NCI-H446 treated with DMSO at 0.1 percent for 48 hours (cell line): ENCODE measurements at places on chromosomes 3 and 15.
A peak's percentile ranks its signal among the peaks of the same experiment; 100 is the strongest.

DNA sequence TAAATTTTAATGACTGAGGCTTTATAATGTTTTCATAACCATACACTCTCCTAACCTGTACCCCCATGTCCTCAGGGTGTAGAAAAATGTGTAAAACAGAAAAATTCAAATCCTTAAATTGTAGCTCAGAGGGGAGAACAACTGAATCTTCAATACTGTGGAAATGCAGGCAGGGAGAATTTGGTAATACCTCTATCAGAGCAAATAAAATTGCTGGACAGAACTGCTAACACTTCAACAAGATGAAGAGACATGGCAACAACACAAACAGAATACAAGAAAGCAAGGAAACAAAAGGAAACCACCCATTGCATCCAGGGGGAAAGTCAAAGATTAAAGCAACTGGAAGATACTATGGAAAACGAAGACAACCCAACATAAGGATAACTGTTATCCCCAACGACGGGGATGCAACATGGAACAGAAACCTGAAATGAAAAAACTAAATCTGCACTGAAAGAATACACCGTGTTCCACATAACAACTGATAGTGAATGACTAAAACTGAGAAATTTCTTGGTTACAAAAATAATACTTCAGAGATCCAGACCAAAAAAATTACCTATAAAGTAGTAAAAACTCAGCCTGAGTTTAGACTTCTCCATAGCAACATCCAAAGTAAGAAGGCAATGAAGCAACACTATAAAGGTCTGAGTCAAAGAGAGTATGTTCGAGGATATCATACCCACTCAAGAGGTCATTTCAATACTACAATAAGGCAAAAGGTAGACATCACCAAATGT lies 48.5 kb downstream of the HACD2 start:
- DNase-seq: no peak

- DNase-seq: no peak
These were observed 504.9 kb upstream of the DPH6 start for GRCh38 chr15:36050899-36051298.

DNA sequence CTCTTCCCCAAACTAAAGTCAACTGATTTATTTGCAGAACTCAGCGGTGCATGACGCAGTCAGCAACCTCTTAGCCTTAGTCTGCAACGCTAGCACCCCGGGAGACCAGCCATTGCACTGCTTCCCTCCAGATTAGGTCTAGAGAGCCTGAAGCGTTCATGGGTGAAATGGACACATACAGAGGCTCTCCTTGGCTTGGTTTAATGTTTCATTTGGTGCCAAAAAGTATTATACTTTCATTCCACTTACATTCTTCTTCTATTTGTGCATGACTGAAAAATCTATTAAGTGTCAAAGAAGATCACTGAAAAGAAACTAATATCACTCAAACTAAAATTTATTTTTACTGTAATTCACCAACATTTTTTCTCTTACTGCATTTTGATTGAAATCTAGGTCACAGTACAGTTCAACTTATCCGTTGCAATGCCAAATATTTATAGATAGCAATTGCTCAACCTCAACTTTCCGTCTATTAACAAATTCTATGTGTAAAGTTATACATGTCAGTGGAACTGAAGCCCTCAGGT lies 116.2 kb downstream of the ROBO1 start:
- DNase-seq: no peak

GRCh38 chr3:74273091-74273490 lies 341.4 kb downstream of the CNTN3 start:
- DNase-seq: no peak

DNA sequence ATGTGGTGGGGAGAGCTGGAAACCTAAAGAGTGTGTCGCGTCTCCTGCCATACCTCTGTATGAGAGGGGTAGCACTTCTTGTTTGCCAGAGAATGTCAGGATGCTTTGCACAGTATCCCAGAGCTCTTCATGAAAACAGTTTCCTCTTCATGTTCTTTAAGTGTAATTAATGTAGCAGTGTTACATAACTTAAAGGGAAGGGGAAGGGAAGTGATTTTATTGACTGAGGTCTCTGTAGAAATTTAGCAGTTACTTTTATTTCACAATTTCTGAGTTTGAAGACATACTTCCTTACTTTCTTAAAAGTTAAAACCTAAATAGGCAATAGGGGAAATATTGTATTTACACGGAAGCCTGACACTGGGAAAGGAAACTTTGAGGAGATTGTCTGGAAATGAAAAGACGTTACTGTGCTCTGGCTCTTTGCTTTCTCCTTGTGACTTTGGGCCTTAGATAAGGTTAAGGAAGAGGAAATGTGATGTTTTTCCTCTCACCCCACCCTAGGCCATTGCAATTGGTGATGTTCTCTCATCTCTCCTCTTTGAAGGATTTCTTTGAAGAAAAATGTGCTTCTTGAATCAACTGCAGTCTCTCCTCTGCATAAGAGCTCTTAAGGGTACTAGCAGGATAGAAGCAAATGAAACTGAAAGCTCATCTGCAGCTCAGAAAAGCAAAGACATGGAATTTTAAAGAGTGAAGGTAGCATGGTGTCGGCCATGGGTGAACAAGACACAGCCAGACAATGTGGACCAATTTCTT lies 6.0 kb downstream of the NXPE3 start:
- DNase-seq: no peak

DNA sequence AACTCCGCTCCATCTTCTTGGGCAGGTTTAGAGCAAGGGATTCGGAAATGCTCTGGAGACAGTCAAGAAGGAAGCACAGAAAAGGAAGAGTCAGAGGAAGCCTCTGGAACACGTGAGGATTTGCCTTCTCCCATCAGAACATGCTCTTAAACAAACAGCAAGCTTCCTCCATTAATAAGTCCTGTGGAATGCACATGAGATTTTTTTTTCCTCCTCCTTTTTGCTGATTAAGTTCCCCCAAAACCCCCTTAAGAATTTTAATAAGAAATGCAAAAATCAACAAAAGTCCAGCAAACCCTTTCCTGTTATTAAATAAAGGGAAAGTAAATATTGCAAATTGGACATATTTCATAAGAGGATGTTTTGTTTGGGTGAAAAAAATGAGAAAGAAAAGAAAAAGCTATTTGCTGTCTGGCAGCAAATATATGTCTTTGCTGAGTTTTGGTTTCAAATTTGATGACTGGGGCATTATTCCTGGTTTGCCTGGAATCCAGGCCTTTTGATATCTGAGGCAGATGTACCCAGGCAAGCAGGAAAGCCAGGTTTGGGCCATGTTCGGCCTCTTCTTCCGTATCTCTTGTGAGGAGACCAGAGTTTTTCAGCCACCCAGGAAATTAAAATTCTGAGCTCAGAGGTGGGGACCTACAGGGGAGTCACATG lies 7.9 kb upstream of the TSEN2 start:
- no peak for DNase-seq

DNA sequence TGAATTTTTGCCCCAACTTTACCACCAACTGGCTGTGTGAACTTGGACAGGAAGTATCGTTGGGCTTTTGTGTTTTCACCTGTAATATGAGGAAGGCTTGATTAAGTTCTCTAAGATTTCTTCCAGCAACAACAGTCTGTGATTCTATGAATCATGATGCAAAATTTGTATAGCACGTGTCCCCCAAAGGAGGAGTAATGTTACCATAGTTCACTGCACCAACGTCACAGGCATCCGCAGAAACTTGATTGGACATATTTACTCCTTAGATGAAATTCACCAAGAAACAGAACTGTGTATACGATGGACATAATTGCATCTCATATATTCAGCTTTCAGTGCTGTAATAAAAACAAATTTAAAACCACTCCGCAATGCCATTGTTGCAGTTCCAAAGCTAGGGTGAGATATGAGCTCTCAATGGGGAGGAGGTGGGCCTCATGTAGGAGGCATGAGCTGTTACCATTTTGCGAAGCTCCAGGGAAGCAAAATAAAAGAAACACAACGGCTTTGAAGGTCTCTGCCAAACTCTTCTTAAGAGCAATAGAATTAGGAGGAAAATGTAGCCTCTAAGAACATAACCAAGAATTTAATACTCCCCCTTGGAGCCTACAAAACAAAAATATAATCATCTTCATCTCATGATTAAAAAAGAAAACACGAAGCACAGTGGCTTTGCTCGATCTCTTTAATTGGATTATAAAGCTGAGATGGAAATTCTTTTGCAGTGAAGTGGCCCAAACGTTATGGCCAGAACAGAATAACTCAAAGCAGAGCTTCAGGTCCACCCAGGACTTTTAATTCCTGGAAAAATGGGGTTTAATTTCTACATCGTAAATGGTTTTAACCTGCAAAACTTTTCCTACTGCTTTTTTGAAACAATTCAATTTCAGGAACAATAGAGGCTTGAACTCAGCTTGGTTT lies 80.7 kb downstream of the CHST2 start:
- DNase-seq: no peak

GRCh38 chr15:48875241-48875960 lies 2.5 kb upstream of the EID1 start:
- no peak for DNase-seq

DNA sequence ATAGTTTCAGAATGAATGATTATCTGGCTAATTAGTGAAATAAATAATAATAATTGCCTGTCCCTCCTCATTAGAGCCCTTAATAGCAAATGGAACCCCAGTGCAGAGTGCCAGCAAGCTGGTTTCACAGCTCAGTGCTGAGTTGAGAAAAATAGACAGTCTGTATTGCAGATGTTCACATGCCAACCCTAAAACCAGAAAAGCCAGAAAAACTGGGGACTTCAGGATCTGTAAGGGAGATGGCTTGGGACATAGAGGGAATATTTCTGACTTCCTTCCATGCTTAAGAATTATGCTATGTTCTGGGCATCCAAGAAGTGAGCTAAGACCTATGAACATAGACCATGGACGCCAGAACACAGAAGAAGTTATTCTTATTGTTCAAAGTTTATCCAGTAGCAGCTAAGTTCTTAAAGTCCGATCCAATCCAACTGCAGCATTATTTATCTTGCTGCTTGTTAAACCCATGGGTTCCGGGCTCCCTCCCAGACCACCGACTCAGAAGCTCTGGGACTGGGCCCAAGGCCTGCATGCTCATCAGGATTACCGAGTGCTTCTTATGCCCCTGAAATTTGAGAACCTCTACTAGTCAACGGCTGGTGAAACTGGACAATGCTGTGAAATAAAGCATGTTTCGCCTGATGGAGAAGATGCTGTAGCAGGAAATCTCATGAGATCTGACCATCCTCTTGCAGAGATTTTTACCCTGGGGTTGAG lies 158.3 kb downstream of the FOXB1 start:
- DNase-seq: no peak

DNA sequence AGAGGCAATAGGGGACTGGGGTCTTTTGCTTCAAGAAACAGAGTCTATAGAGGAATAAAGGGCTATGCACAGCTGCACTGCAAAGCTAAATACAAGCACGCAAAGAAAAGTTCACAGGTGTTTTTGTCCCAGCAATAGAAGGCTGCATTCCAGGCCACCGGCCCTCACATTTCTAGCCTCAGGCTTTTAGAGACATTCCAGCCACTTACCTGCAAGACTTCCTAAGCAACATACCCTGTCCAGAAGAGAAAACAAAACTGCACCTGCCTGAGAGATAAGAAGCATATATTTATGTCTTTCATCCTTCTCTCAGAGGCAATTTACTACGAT lies 220.5 kb downstream of the OPA1 start:
- no peak for DNase-seq

- no peak for DNase-seq
These were observed 36.5 kb downstream of the RPLP1 start for GRCh38 chr15:69489073-69489571.

- no peak for DNase-seq
These were observed 73.0 kb downstream of the OXNAD1 start for GRCh38 chr3:16337856-16338540.

DNA sequence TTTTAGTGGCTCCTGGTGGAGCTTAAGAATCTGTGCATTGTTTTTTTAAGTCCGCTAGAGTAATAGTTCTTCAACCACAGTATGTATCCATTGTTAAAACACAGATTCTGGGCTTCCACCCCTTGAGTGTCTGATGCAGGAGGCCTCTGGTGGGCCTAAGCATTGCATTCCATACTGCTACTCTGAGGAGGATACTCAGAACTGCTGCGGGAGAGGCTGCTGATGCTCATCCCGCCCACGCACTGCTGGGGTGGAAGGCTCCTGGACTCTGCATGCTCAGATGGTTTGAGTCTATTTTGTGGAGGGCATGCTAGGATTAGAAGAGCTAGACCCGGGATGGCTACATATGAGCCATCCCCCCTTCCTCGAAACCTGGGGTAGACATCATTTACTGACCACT lies 74.4 kb downstream of the THSD4 start:
- DNase-seq: no peak

GRCh38 chr3:52779837-52780585 lies 2.6 kb downstream of the ITIH1 start:
- DNase-seq: no peak

DNA sequence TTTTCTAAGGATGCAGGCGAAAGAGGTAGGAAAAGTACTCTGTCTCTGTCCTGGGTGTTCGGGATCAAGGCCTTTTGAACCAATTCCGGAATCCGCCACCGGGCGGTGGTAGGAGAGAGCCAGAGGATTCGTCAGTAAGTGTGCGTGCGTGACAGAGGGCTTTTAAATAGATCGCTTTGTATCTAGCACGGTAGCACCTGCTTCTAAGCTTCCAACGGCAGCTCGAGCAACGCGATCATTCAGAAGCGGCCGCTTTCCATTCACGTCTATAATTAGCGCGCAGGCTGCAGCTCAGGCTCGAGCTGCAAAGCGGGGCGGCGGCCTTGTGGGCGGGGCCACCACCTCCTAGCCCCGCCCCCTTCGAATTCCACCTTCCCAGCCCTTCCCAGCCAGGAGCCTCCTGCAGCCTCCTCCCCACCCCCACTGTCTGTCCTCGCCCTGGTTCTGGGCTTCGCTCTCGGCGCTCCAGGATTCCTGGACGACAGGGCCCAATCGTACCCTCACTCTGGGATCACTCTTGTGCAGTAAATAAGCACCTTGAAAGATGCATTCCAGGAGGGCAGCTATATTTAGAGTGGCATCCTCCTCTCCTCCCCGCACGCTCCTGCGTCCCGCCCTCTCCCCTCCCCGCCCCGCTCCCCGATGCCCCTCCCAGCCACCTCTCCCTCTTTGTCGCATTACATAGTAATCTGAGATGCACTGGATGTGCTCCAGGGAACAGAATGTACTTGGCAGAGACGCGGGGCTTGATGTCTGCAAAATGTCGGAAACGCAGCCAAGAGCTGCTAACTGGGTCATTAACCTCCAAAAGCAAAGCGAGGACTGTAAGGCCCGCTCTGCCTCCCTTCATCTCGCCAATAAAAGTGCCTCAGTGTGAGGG lies 224.1 kb upstream of the TPRG1 start:
- DNase-seq: peak; percentile 99

GRCh38 chr3:195110647-195111318 lies 160.2 kb downstream of the XXYLT1 start:
- DNase-seq: no peak

- DNase-seq: no peak
These were observed 102.9 kb downstream of the SRGAP3 start for GRCh38 chr3:9146367-9147071.

GRCh38 chr3:37183375-37183831 lies 9.0 kb upstream of the LRRFIP2 start:
- DNase-seq: no peak

- DNase-seq: peak; percentile 42
These were observed 573.3 kb upstream of the TBL1XR1 start for GRCh38 chr3:177770383-177771230.

GRCh38 chr15:97482521-97482920 lies 478.0 kb upstream of the ARRDC4 start:
- DNase-seq: no peak

- DNase-seq: no peak
These were observed 42.6 kb downstream of the ANKRD28 start for GRCh38 chr3:15755181-15755580.
